Activated T-helper 2 cell treated with anti-CD3 and anti-CD28 coated beads, Interferon-gamma antibody, Interleukin-2, Interleukin-4, amounts not matched to agents 10 μg/mL and 5 μg/mL and 100 μg/mL, durations not matched to agents 14 hours and 24 hours and 36 hours (primary cell): ENCODE measurements at places on chromosomes 3 and 15. TPM values are rescaled to one million over a fixed set of nuclear protein-coding genes. Genes with fewer than 3 reads are reported as not detected.
A peak's percentile ranks its signal among the peaks of the same experiment; 100 is the strongest.

- peaks cover 2% of the 10 kb centered on the region for H3K27me3 ChIP-seq
- DNase-seq: no peak
- H3K4me1 ChIP-seq: no peaks in the 10 kb centered on the region
- H3K27ac ChIP-seq: no peak overlapping the region
These were observed 65.1 kb downstream of the GLCE start for GRCh38 chr15:69225355-69226022.

- peaks cover 77% of the 10 kb centered on the region for H3K36me3 ChIP-seq
- peak overlapping the region; percentile 59 for H3K4me3 ChIP-seq
- DNase-seq: peak; percentile 74
- H3K27me3 ChIP-seq: no peaks in the 10 kb centered on the region
These were observed 5.0 kb downstream of the ARID3B start for GRCh38 chr15:74545776-74546656.

DNA sequence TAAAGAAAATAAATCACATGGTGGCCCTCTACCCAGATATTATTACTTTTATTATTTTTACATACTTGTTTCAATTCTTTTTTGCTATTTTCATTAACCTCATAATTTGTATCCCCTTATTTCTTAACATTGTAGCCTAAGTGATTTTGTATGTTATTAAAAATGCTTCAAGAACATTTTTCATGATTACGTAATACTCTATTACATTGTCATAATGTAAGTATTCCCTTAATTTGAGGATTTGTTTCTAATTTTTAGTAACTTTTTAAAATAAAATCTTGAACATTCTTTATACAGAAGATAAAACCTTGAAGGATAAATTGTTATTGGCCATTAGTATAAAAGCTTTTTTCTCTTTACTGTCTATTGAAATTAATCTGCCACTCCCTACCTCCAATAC, 89.0 kb downstream of the DCUN1D1 start:
- DNase-seq: no peak
- H3K27ac ChIP-seq: no peak overlapping the region
- no peak overlapping the region for H3K4me3 ChIP-seq
- peaks cover 6% of the 10 kb centered on the region for H3K4me1 ChIP-seq
- no peaks in the 10 kb centered on the region for H3K27me3 ChIP-seq
- H3K36me3 ChIP-seq: peaks cover 51% of the 10 kb centered on the region

DNA sequence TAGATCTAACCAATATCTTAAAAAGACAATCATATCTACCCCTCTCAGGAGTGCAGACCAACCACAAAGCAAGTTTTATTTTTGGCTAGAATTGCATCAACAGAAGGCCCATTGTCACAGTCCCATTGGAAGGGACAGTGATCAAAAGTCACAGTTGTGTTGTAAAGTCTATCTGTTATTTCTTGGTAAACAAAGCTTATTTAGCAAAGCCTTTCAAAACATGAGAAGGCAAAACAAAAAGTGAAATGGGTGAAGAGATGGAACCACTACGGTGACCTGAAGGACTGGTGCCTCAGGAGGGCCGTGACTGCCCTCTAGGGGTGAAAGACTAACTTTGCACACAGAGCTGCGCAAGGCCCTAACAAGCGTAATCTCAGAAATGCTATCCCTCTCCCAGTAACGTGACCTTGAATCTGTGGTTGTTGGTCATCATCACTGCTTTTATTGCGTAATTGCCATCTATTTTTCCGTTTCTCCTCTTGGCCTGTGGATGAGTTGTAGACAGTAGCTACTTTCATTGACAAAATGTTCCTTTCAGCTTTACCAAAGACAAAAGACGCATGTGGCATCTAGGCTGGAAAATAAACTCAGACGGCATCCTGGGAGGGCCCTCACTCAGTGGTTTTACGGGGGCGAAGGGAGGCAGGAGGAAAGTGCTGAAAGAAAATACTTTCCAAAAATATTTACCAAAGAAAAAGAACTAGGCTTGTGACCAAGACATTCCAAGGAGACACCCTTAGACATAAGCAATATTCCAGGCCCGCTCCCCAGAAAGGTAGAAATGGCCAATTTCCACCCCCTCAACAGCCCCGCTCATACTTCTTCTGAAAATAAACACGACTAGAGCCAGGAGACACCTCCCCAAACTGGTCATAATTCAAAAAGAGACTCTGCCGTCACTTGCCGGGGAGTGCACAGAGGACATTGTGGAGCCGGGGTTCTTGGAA, 79.4 kb downstream of the FRMD4B start:
- H3K4me3 ChIP-seq: no peak overlapping the region
- no peaks in the 10 kb centered on the region for H3K36me3 ChIP-seq
- H3K27ac ChIP-seq: peak overlapping the region; percentile 75
- peaks cover 26% of the 10 kb centered on the region for H3K4me1 ChIP-seq
- peak; percentile 65 for DNase-seq

DNA sequence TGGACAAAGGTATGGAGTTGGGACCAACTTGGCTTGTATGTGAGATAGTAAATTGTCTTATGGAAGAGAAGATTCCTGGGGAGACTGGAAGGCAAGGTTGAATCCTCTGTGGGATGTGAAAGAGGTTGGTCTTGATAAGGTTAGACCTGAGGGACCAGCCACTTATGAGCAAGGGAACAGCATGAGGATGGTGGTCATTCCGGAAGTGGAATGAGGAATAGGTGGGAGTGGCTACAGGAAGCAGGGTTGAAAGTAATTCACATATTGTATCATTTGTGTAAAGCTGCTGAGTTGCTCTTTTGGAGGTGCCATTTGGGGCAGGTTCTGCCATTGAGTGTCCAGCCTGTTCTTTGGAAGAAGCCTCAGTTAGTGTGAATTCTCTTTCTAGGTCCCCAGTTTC, 13.2 kb downstream of the USP13 start:
- no peaks in the 10 kb centered on the region for H3K36me3 ChIP-seq
- H3K4me1 ChIP-seq: no peaks in the 10 kb centered on the region
- H3K27ac ChIP-seq: no peak overlapping the region
- no peaks in the 10 kb centered on the region for H3K27me3 ChIP-seq

DNA sequence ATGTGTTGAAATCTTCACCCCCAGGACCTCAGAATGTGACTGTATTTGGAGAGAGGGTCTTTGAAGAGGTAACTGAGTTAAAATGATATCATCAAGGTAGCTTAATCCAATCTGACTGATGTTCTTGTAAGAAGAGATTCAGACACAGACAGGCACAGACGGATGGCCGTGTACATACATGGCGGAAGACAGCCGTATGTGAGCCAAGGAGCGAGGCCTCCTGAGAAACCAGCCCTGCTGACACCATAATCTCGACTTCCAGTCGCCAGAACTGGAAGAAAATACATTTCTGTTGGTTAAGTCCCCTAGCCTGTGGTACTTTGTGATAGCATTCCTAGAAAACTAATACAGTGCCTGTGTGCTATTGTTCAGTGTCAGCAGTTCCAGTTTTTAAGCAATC, 73.6 kb downstream of the APBA2 start:
- H3K36me3 ChIP-seq: no peaks in the 10 kb centered on the region
- H3K4me3 ChIP-seq: no peak overlapping the region
- no peak for DNase-seq
- no peak overlapping the region for H3K27ac ChIP-seq
- no peaks in the 10 kb centered on the region for H3K27me3 ChIP-seq

SEMA3G gene
- total RNA-seq: 0.30 and 0.32 TPM in 2 replicates

OIP5 gene
- 13.7 and 16.1 TPM in 2 replicates for total RNA-seq

LRRC3B gene
- total RNA-seq: not detected in 2 replicates

ADPGK gene
- total RNA-seq: 84.1 and 95.0 TPM in 2 replicates

KLHL40 gene
- not detected in 2 replicates for total RNA-seq

CYP8B1 gene
- not detected in 2 replicates for total RNA-seq
